ENCODE measurements at places on chromosomes 6 and 20.
A peak's percentile ranks its signal among the peaks of the same experiment; 100 is the strongest.

DNA sequence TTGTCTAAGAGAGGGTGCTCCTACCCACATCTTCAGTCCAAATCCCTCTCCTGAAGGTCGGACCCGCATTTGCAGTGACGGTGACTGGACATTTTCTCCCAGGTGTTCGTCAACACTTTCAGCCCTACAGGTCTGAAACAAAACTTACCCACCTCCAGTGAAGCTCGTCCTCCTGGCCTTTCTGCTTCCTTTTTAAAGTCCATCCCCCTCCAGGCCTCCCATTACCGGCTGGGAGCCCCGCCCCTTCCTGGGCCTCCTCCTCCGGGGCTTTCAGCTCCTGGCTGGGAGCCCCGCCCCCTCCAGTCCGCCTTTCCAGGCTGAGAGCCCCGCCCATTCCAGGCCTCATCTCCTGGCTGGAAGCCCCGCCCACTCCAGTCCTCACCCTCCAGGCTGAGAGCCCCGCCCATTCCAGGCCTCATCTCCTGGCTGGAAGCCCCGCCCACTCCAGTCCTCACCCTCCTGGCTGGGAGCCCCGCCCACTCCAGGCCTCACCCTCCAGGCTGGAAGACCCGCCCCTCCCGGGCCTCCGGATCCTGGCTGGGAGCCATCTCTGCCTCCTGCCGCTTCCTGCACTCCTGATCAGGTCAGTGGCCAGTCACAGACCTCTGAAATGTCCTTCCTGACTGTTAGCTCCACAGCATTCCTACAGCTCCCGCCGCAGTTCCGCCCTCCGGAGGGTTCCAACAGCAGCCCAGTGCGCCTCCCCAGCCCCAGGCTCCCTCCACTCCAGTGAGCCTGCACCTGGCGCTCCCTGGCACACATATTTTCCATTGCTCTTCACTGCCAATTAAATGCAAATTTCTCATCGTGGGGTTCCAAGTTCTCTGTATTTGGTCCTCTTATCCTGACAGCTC is 98.5 kb downstream of the LY86 start:
- DNase-seq: peak; percentile 98

GRCh38 chr20:33984182-33984719 is 9.5 kb upstream of the RALY start:
- DNase-seq: no peak

- no peak for DNase-seq
These were observed 3.2 kb upstream of the ZBTB12 start for GRCh38 chr6:31905041-31905440.

DNA sequence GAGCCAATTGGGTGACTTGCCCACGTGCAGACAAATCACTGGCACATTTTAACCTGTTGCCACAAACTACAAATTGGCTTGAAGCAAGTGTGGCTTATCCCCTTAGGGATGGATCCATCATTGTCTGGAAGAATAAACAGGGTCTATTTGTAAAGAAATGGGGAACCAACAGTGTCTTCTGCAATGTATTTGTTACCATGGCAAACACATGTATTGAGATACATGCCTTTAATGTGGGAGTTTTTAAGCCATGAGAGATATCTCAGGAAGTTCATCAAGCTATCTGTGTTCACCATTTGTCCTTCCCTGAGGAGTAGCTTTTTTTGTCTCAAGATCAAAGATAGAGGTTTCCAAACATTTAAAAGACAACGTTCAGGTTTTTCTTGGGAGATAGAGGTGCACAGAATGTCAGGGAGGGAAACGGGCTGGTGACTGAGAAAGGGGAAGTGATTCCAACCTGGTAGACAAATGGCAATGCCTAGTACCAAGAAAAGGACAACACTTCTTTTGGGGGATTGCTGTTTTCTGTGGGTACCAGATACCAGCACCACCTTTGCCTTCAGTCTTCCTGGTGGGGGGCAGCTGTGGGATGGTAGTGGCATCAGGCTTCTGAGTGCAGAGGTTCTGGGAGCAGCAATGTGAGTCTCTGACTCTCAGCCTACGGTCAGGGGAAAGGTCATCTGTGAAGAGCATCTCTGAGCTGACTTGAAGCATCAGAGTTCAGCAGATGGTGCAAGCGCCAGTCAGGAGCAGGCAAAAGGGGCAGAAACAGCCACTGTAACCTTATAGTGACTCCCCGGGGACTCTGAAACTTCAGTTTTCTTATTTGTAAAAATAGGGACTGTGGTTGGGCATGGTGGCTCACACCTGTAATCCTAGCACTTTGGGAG is 20.1 kb upstream of the BCAS1 start:
- DNase-seq: no peak

- DNase-seq: peak; percentile 93
These were observed 82.3 kb downstream of the CNBD2 start for GRCh38 chr20:36050436-36051317.

GRCh38 chr20:57703013-57703412 is 6.8 kb downstream of the PMEPA1 start:
- no peak for DNase-seq

GRCh38 chr6:97663252-97663651 is 380.2 kb upstream of the MMS22L start:
- DNase-seq: no peak

DNA sequence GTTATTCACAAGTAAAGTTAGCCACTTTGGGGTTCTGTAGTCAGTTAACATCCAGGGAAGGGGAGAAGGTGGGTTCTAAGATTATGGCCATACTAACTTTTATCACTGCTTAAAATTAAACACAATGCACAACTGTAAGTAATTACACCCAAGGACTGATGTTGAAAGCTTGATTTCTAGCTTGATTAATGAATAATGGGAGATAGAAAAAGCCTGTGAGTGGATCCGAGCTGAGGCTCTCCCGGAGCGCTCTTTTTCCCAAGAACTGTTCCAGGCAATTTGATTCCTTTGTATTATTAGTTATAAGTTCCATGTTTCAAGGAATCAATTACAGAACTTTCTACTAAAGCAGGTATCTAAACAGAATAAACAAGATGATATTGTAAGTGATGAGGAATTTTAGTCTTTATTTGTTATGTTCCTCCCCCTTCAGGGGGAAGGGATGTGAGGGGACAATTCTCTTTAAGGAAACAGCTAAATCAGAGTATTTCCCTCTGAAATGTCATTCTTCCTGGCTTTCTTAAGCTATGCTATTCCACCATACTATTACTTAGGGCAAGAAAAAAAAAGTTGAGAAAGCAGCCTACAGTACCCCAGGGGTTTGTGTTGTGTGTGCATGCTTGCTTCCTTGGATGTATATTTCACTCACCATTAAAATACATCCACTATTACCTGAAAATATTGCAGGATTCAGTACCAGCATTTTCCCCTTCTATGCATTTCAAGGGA is 3.8 kb downstream of the TSHZ2 start:
- no peak for DNase-seq

- no peak for DNase-seq
These were observed 78.9 kb upstream of the BEND6 start for GRCh38 chr6:56875961-56876360.

DNA sequence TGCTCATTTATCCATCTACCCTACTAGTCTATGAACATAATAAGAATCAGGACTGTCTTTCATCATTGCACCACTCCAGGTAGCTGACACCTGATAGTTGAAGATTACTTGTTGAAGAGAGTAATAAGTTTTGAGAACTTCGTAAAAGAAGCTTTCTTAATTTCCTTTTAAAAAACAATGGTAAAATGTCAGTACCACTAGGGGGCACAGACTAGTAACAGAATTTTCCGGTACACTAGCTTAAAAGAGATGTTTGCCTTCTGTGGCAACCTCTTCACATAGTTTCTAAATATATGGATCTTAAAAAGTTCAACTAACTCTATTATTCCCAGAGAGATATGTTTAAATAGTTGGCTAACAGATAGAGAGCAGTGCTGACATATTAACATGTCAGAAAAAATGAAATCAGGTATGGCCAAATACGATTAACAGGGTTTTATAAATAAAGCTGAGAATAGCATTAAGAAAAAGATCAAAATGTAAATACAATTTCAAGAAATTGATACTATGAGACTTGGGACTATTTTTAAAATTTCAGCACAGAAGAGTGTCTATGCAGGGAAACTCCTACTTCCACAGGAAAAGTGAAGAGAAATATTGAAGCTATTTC is 5.4 kb upstream of the KCNQ5 start:
- peak; percentile 22 for DNase-seq
